Muscle of back (tissue), 13 donors: ENCODE measurements at places on chromosomes 6 and 20. TPM values are rescaled to one million over a fixed set of nuclear protein-coding genes. Genes with fewer than 3 reads are reported as not detected.

GRCh38 chr6:30891816-30892538 lies 7.7 kb downstream of the DDR1 start:
- DNase-seq: no peak

Gene GRIK2
- polyA plus RNA-seq: 1.6 TPM

DNA sequence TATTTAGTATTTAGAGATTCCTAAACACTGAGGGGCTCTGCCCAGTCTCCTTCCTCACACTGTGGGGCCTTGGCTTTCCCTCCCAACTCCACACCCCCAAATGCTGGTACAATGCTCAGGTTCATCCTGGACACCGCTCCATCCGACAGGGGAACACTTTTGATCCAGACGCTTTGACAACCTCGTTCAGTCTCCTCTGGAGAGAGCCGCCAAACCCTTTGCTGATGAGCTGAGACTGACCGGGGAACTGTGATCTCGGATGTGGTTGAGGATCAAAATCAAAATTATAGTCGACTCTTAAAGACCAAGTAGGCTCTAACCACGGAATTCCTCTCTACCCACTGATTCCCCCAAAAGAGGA lies 38.8 kb upstream of the HLA-E start:
- no peak for DNase-seq

- DNase-seq: peak; percentile 54
Measured at GRCh38 chr6:165086814-165087213, 222.6 kb downstream of the C6orf118 start.

Gene SUMO4
- 0.27 TPM for polyA plus RNA-seq

Gene MOXD1
- polyA plus RNA-seq: 3.7 TPM

Gene CYP39A1
- 2.1 TPM for polyA plus RNA-seq

GRCh38 chr6:22575190-22575589 lies 5.8 kb downstream of the HDGFL1 start:
- DNase-seq: no peak

Gene VSTM2L
- 2.1 TPM for polyA plus RNA-seq

DNA sequence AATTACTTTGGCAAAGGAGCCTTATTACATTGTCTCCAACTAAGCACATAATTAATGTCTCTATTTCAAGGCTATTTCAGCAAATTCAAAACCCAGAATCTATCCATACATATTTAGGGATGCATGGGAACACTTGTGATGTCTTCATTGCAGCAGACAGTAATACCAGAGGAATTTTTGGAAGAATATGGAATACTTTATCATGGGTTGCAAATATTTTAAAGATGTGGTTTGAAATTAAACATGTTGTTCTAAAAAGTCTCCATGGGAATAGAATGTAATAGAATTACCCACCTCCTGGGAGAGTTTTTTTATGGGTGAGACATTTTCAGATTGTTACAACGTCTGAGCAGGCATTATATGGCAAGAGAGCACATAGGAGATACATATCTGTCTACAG lies 170.8 kb downstream of the KCNQ5 start:
- no peak for DNase-seq

Gene MUC22
- not detected for polyA plus RNA-seq

Gene TCF21
- not detected for polyA plus RNA-seq

DNA sequence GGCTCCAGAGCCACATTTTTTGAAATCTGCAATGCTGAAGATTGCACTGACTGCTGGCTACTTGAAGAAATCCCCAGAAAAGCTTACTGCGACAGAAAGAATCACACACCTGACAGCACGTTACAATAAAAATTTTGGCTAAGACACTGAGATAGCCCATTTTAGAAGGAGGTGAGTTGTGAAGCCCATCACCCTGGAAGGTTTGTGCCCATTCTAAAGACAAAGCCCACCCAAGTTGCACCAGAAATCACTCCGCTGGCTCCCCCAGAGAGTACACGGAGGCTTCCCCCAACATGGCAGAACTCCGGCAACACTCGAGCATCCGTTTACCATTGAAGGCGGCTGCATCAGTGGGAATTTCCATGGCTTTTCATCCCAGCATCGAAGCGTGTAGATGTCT lies 29.4 kb downstream of the LPA start:
- DNase-seq: peak; percentile 6

GRCh38 chr6:127402890-127403617 lies 56.1 kb downstream of the KIAA0408 start:
- DNase-seq: no peak

- no peak for DNase-seq
Measured at GRCh38 chr6:7045746-7046145, 62.0 kb upstream of the RREB1 start.

DNA sequence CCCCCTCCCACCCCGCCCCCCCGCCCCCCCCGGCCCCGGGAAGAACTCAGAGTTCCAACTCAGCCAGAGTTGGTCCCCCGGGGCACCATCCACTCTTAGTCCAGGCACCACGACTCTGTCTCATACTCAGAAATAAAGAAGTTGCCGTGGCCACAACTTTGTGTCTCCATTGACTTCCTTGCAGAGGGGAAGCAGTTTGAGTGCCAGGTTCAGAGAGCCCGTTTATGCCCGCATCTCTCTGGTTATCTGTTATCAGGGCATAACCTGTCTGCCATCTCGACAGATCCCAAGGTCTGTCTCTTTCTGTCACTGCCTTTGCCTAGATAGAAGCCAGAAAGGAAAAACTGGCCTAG lies 605 bp downstream of the CDC5L start:
- DNase-seq: peak; percentile 17

- DNase-seq: no peak
Measured at GRCh38 chr6:73525546-73526330, 4.9 kb upstream of the EEF1A1 start.

GRCh38 chr6:75970093-75970492 lies 102.4 kb downstream of the IMPG1 start:
- DNase-seq: no peak

- peak; percentile 62 for DNase-seq
Measured at GRCh38 chr6:5936631-5937030, 70.1 kb downstream of the NRN1 start.

GRCh38 chr6:36752886-36753506 lies 55.4 kb downstream of the RAB44 start:
- no peak for DNase-seq

DNA sequence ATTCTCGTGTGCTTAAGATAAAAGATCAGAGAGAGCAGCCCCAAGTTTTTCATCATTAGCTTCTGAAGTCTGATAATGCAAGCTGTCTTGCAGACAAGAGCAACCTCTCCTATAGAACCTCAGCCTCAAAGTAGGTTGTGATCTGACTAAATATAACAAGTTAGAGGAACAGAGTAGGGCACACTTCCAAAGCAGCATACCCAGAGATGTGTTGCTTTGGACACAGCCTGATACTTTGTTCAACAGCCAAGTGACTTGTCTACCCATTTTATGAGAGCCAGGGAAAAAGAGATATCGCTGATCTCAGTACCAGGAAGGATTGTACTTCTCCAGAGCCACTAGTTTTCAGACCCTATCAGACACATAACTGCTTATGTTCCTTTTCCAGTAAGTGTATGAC lies 44.2 kb upstream of the OPRM1 start:
- no peak for DNase-seq

- no peak for DNase-seq
Measured at GRCh38 chr6:112522587-112522986, 175.5 kb downstream of the RFPL4B start.

Gene KIF25
- polyA plus RNA-seq: 0.91 TPM

Gene LTA
- polyA plus RNA-seq: 0.15 TPM

DNA sequence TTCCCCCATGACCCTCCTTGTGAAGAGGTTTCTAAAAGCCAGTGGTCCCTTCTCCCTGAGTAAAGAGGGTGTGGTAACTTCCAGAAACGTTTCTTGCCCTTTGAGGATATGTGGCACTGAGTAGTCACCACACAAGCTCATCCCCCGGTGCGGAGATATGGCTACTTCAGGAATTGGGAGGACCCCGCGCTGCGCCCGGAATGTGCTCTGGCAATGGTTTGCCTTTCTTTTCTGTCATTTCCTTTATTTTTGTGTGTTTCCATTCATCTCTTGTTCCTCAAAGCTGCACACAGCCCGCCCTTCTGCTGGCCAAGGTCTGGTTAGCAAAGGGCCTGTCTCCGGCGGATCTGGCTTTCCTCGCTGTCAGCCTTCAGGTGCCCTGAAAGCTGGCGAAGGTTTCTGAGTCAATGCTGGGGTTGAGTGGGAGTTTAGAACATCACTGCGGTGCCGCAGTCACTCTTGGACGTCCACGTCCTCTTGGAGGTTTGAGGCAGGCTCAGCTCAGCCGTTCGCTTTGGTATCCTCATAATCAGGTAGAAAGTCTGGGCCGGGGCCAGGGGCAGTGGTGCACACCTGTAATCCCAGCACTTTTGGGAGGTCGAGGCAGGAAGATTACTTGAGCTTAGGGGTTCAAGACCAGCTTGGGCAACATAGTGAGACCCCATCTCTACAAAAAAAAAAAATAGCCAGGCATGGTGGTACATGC lies 67.2 kb downstream of the TCP11 start:
- no peak for DNase-seq

GRCh38 chr20:62056377-62056776 lies 9.3 kb downstream of the TAF4 start:
- no peak for DNase-seq

Gene PI3
- not detected for polyA plus RNA-seq

DNA sequence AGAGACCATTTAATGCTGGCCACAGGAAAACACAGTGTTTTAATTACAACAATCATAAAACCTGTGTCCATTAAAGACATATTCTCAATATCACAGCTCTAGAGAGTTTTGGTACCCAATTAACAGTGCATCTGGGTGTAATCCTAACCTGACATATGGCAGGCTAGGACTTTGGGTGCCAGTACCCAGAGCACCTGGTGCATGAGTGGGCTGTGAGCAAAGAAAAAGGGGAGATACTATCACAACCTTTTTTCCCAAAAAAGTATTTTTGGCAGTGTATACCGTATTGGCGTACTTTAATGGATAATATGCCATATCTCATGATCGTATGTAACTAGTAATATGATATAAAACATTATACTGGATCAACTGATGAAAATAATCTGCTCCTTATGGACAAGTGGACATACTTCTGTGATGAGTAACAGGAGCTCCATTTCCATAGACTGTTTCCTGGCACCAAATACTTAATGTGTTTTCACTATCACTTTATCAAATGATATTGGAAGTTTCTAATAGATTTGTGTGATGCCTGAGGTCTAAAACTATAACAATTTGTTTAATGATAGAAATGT lies 91.7 kb downstream of the COL19A1 start:
- no peak for DNase-seq

Gene TRIM10
- polyA plus RNA-seq: 0.62 TPM

GRCh38 chr6:1536526-1537429 lies 72.9 kb upstream of the FOXC1 start:
- DNase-seq: no peak

Gene DDO
- polyA plus RNA-seq: 0.71 TPM

GRCh38 chr20:62634330-62634967 lies 7.9 kb upstream of the SLCO4A1 start:
- DNase-seq: no peak

DNA sequence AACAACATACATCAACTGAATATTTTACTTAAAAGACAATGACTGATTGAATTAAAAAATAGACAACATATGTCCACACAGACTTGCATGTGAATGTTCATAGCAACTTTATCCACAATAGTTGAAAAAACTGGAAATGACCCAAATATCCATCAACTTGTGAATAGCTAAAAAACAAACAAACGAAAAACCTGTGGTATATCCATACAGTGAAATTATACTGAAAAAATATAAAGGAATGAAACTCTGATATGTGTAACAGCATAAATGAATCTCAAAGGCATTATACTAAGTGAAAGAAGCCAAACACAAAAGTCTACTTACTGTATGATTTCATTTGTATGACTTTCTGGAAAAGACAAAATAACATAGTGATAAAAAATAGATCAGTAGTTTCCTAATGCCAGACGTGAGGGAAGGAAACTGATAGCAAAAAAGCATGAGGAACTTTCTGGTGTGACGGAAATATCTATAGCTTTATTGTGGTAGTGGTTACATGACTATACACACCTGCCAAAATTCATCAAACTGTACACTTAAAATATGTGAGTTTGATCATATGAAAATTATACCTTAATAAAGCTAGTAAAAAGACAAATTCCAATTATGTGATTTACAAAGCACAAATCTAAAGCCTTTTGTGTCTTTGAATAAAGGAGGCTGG lies 123.2 kb downstream of the BACH2 start:
- no peak for DNase-seq

DNA sequence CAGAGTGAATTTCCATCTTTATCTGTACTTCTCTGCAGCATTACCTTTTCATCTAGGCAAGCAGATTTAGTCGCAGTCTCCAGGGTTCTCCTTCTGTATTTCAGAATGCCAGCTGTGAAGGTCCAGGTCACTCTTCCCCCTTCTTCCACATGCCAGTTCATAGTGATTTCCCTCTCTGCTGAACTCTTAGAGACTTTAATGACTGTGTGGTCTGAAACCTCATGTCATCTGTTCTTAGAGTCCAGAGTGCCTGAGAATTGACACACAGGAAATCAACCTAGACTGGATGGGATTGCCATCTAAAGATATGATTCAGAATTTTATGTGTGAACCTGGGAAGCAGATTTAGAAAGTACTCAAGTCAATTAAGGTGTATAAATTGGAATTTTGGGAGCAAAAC lies 248.1 kb downstream of the TPBG start:
- no peak for DNase-seq

Gene MLIP
- polyA plus RNA-seq: 70.4 TPM

- DNase-seq: no peak
Measured at GRCh38 chr20:9110916-9111432, 42.1 kb downstream of the PLCB4 start.

DNA sequence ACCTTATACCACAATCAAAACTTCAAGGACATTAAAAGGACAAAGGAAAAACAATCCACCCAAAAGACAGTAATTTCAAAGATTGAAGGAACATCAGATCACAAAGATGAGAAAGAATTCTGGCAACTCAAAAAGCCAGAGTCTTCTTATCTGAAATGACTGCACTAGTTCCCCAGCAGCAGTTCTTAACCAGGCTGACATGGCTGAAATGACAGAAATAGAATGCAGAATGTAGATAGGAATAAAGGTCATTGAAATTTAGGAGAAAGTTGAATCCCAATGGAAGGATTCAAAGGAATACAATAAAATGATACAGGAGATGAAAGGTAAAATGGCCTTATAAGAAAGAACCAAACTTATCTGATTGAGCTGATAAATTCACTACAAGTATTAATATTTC lies 231.4 kb downstream of the CD109 start:
- no peak for DNase-seq

Gene SLC17A3
- not detected for polyA plus RNA-seq

Gene FERMT1
- 0.38 TPM for polyA plus RNA-seq

GRCh38 chr6:7912736-7913517 lies 2.3 kb upstream of the TXNDC5 start:
- DNase-seq: no peak
